ENCODE measurements at places on chromosomes 7 and 10.
A peak's percentile ranks its signal among the peaks of the same experiment; 100 is the strongest.

DNA sequence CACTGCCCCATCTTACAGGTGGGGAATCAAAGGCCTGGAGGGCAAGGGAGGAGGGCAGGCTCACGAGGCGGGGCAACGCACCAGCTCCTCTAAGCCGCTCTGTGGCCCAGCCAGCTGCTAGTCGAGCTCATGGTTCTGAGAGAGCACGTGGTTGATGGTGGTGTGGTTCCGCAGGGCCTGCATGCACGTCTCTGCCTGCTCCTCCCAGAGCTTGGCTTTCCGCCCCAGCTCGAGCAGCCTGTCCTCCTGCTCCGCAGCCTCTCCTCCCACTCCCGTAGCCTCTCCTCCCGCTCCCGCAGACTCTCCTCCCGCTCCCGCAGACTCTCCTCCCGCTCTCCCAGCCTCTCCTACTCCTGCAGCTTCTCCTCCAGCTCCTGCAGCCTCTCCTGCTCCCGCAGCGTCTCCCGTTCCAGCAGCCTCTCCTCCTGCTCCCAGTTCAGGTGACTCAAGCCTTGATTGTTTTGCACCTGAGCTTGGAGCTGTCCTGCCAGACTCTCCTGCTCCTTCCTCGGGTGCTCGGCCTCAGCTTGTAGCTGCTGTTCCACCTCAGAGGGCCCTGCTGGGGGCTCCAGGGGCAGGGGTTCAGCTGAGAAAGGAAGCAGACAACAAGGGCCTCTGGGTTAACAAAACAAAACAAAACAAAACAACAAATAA is 19.1 kb upstream of the MTPAP start:
- no peak for DNase-seq

- peak; percentile 49 for DNase-seq
Observed at GRCh38 chr7:102284399-102284798, 2.3 kb upstream of the SH2B2 start.

- DNase-seq = no peak
Observed at GRCh38 chr10:114938856-114939193, 830 bp downstream of the TRUB1 start.

GRCh38 chr7:105724688-105725087 is 143.4 kb upstream of the EFCAB10 start:
- DNase-seq = no peak

GRCh38 chr7:27889800-27890199 is 149.8 kb downstream of the TAX1BP1 start:
- no peak for DNase-seq

GRCh38 chr7:45872116-45873034 is 507 bp downstream of the CCDC201 start:
- no peak for DNase-seq

- no peak for DNase-seq
Observed at GRCh38 chr7:106681815-106682495, 21.0 kb upstream of the CCDC71L start.

- no peak for DNase-seq
Observed at GRCh38 chr7:12539681-12540080, 30.8 kb upstream of the SCIN start.

- no peak for DNase-seq
Observed at GRCh38 chr10:30984563-30985328, 46.9 kb downstream of the ZNF438 start.

GRCh38 chr7:44393238-44394111 is 68.1 kb upstream of the CAMK2B start:
- no peak for DNase-seq

GRCh38 chr7:29102558-29103151 is 43.7 kb downstream of the CPVL start:
- DNase-seq = peak; percentile 37

DNA sequence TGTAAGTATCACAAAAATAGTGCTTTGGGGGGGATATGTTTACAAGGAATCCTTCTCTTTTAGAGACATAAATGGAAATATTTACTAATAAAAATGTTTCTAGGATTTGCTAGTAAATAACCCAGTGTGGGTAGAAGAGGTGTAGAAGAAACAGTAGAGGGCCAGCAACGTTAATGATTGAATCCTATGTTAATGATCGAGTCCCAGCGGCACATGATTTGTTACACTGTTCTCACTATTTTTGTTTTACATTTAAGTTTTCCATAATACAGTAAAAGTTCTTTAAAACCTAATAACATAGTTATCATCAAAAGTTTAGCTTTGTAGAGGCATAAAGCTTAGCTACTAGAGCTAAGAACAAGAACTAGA is 66.0 kb downstream of the UBE2H start:
- DNase-seq = no peak

GRCh38 chr7:44959433-44959951 is 19.3 kb downstream of the MYO1G start:
- DNase-seq = peak; percentile 78

DNA sequence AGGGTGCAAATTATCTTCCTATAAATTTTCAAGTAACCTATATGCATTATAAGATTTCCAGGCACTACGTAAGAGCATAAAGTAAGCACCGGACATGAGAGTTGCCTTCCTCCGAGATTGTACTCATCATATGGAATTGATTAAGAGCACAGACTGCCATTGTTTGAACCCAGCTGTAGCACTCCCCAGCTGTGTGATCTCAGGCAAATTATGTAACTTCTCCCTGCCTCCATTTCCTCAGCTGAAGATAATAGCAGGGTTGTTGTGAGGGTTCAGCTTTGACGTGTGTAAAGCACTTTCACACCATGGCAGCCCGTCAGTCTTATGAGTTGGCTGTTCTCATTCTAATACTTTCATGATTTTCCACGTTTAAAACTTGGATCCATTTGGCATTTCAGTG is 122.6 kb downstream of the ITIH5 start:
- no peak for DNase-seq

GRCh38 chr7:855686-856369 is 20.5 kb upstream of the GET4 start:
- no peak for DNase-seq

DNA sequence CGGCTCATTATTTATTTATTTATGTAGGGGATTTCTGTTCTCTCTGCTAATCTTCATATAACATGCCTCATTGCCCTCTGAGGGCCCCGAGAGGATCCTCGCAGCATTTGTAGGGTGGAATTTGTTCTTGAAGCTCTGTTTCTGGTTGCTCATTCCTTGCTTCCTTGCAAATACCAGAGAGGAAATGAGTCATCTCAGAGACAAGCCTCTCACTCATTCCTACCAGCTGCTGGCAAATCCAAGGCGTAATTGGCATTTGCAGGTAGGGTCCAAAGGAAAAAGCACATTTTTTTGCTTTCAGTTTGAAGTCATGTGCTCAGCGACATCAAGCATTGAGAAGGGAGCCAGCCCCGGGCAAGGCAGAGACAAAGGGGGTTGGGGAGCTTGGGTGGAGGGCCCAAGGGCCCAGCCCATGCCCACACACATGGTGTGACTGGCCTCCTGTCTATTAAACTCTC is 501.6 kb downstream of the GALNT17 start:
- DNase-seq = no peak

GRCh38 chr10:7955446-7955845 is 99.0 kb upstream of the GATA3 start:
- no peak for DNase-seq

DNA sequence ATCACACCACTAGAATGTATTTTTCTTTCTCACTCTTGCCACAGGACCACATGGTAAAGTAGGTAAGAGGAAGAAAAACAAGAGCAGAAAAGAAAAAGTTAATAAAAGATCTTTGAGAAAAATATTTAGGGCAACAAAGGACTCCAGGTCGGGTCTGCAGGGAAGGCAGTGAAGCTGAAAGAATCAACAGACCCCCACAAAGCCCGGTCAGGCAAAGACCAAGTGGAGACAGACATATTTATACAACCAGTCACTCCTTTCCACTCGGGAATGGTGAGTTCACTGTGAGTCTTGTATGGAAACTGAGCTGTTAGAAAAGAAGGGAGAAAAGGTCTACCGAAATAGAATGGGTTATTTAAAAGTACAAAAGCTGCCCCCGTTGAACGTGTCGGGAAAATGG is 28.0 kb downstream of the RSU1 start:
- no peak for DNase-seq

- no peak for DNase-seq
Observed at GRCh38 chr7:37359662-37360444, 88.8 kb downstream of the ELMO1 start.

DNA sequence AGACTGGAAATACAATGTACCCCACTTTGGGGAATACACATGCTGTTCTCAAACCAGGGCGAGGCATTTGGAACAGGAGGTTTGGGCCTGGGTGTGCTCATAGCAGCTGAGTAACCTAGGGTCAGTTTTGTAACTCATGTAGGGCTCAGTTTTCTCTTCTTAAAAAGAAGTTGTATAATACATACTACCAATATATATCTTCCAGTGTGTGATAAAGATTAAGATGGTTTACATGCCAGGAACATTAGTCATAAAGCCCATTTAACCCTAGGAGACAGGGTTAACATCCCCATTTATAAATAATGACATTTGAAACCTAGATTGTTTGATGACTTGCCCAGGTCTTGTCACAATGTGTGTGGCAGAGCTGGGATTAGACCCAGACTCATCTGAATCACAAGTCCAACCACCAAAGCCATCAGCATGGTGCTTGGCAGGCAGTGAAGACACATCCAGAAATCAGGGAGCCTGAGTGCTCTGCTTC is 6.0 kb downstream of the AKR1B10 start:
- no peak for DNase-seq

GRCh38 chr10:127755753-127756152 is 18.8 kb downstream of the FOXI2 start:
- no peak for DNase-seq
